ENCODE measurements at places on chromosomes 3 and 15.

GRCh38 chr15:39494462-39494861 is 86.4 kb upstream of the THBS1 start:
- DNase-seq: no peak

- DNase-seq: no peak
These were observed 158.9 kb upstream of the LPP start for GRCh38 chr3:187995043-187995400.

DNA sequence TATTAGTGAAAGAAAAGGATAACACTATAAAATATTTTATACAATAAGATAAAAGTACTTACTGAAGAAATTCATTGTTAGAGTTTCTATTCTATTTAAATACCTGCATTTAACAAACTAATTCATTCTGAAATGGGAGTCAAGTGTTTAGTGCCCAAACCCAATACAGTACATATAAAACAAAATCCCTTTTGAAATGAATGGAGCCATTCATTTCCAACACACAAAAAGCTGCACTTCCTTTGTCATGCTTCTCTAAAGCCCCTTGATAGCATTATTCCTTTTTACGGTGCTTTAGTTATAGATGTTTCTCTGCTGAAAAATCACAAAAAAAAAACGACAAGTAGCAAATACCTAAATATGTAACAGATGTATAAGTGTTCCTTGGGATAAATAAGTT is 596.3 kb downstream of the ZIC1 start:
- no peak for DNase-seq

GRCh38 chr3:89565098-89565497 is 457.7 kb downstream of the EPHA3 start:
- DNase-seq: no peak

DNA sequence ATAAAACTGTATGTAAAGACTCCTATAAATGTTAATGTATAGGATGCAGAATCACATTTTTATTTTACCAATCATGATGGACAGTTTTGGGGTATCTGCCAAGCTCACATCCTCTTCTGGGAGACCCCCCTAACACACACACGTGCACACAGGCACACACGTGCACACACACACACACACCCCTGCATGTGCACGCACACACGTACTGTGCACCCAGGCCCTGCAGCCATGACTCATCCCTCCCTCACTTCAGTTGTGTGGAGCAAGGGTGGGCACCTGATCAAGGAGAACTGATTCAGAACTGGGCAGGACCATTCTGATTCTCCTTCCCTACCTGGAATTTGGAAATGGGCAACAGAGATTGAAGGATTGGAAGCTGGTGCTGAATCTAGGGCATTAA is 16.0 kb upstream of the MINDY4B start:
- no peak for DNase-seq

GRCh38 chr3:29415482-29416223 is 134.8 kb downstream of the RBMS3 start:
- no peak for DNase-seq

DNA sequence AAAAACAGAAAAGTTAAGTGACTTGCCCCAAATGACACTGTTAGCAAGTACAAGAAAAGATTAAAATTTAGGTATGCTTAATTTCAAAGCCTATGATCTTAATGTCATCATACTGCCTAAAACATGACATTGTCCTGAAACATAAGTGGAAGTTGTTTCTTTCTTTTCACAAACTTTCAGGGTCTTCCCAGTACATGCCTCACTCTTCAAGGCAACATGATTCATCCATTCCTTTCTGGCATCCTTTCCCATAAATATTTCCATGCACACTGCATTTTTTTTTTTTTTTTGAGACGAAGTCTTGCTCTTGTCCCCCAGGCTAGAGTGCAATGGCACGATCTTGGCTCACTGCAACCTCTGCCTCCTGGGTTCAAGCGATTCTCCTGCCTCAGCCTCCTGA is 42.5 kb upstream of the KPNA4 start:
- DNase-seq: no peak

GRCh38 chr3:112424394-112424793 is 74.9 kb downstream of the BTLA start:
- no peak for DNase-seq

All from psoas muscle (tissue), 8 donors.